ENCODE measurements at places on chromosomes 1 and 21.

DNA sequence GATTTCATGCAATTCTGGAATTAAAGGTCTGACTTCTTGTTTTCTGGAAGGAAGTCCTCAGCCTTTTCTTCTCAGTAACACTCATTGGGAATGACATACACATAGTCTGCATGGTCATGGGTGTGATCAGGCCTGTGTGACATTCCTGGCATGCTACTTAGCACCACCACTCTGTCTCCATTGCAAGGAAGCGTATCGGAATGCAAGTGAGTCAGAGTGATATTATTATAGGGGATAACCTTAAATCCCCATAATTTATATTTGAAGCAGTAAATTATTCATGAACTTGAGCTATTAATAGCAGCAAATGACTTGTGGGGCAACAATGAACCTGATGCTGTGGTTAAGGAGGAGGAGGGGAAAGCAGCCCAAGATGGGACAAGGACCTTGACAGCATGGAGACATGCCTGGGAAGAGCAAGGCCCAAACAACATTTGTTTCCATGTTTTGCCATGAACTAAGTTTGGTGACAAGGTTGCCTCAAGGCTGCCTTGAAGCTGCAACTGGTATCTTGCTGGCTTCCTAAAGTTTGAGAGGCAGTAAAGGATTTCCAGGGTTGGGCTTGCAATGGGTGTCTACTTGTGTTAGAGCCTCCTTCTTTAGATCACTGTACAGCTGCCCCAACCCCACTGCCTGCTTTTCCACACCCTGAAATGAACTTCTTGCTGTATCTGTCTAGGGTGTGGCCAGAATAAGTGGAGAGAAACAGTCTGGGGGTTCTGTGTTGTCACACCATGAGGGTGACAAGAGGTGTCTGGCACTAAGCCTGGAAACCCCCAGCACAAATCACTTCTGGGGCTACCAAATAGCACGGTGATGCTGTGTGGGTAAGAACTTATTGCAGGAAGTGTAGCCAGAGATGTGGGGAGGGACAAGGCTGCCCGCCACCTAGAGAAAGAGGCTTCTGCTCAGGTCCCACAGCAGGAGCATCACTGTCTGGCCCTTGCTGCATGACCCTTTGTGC, 4.6 kb downstream of the MAB21L3 start:
- peak; percentile 97 for DNase-seq

DNA sequence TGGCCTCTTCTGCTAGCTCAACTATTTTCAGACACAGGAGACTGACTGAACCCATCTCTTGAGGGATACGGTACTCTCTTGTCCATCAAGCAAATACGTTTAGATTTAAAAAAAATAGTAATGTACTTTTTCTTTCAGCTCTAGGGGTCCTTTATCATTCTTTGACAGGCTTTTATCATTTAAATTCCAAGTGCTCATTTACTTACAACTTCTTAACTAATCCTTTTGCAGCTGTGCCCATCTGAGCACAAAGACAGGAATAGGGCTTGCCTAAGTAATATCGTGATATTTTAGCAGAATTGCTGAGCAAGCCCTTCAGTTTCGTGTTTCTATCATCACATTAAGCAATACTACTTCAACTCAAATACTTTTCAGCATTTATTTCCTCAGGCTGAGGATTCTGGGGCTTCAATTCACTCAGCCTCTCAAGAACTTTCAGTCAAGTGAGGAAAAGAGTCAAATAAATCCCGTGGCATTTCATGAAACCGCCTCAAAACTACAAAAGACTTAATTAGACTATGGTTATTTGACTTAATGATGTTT, 317.6 kb downstream of the BACH1 start:
- DNase-seq, result no peak

DNA sequence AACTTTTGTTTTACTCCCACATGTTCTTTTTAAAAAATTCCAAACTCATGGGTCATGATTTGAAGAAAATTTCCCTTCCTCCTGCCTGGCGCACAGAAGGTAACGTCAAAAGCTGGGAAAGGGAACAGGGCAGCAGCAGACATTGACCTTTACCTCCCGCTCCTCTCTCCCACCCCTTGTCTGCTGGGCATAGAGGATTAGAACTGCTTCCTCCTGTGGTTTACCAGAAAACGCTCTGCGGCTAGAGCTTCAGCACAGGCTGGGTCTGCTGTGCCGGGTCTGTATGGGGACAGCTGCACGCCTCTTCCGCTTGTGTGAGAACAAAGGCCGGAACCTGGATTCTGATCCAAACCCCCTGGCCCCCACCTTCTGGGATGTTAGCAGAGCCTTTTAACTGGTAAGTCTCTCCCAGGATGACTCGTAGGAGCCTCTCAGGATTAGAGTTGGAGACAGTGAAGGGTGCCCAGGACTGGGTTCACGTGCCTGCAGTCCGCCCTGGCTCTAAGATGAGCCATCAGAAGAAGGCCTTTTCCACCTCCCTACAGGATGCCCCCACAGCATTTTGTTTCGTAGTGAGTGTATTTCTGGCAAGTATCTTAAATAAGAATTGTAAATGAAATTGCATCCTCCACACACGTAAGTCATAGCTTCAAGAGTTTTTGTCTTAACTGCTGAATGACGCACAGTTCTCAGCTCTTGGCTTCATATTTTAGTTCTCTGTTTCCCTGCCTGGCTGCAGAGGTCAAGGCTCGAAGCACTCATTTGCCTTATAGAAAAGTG, 5.2 kb downstream of the H6PD start:
- DNase-seq, result peak; percentile 40

DNA sequence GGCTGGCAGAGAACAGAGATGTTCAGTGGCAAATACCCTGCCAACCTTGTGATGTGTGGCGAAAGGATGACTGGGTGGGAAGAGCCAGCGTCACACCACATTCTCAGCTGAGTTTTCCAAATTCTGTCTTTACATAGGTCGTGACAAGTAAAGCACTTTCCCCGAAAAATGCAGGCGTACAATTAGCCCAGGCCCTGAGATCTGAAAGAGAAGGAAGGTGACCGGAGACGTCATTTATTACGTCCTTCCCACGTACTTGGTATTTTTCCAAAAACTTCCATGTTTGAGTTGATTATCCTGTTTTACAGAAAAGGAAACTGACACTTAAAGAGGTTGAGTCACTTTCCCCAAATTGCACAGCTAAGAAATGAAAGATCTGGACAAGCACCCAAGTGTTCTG, 413.3 kb downstream of the PRDM2 start:
- DNase-seq, result no peak

GRCh38 chr1:235018161-235018560, 110.5 kb downstream of the TOMM20 start:
- peak; percentile 99 for DNase-seq

DNA sequence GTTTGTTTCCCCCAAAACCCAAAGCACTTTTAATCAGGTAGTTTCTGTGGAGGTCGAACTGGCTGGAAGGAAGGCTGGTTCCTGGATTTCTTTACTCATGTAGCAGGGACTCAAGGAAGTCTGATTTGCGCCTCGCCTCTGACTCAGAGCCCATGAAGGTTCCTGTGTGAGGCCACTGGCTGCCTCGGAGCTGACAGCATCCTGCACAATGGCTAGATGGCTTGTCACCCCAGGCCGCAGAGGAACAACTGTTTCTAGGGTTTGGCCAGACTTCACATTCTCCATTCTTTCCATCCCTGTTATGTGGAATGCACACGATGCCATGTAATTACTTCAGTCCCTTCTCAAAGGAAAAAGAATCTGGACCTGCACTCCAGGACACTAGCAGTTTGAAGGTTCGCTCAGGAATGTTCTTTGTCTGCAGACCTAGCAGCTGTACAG, 39.1 kb upstream of the PRSS38 start:
- peak; percentile 91 for DNase-seq

GRCh38 chr1:211583011-211583992, 4.3 kb upstream of the SLC30A1 start:
- DNase-seq, result no peak

DNA sequence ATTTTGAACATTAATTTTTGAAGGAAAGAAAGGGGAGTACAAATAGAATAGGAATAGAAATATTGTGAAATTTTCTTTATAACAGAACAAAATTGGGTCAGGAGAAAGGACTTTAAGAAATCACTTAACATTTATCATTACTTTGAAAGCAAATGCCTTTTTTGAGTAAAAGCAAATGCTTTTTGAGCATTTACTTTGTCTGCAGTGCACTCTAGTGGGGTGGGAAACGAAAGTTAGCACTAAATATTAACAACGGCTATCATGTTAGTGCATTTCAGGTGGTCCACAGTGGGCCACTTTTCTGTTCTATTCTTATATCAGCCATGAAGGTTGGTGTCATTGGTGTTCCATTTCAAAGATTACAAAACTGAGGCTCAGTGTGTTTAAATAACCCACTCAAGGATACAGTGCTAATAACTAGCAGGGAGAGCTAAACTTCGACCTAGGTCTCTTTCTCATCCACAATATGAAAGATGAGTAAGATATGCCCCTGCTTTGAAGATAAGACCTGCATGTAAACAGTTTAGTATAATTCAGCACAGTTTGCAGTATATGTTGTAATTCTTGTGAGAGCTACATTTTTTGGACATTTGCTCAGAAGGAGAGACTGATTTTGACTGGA, 13.4 kb downstream of the LRRC8D start:
- DNase-seq, result no peak

- DNase-seq, result no peak
Measured at GRCh38 chr1:6191968-6192367, 7.4 kb downstream of the RPL22 start.

GRCh38 chr21:27759091-27759659, 792.3 kb upstream of the ADAMTS5 start:
- peak; percentile 31 for DNase-seq

- DNase-seq, result no peak
Measured at GRCh38 chr1:154467434-154468102, 34.5 kb upstream of the TDRD10 start.

DNA sequence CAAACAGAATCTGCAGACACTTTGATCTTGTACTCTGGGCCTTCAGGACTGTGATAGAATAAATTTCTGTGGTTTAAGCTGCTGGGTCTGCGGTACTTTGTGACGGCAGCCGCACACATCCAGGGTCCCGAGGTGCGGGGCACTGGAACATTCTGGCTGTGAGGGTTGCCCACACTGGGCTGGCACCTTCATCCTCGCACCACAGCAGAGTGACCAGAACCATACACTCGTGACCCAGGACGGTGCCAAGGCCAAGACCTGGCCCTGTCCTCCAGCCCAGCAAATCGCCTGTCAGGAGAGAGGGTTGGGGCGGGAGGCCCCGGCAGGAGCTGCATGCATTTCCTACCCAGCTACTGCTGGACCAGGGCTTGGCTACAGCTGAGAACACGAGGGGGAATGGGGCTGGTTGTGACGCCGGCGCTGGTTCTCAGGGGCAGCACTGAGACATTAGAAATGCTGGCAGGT, 2.6 kb upstream of the FTCD start:
- no peak for DNase-seq

DNA sequence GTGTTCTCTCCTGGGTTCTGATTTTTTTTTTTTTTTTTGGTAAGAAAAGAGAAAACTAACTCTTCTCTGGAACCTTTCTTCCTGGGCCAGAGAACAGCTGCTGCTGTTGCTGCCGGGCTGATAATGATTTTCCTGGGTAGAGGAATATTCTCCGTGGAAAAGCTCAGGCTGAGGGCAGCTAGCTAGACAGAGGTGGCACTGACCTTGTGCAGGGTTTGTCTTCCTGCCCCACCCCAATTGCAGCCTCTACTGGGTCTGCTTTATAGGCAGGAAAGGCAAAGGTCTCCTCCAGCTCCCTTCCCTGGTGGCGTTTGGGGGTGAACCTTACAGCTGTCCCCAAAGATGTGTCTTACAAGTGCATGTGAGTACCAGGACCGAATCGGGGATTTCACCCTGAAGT, 79.3 kb downstream of the SPSB1 start:
- no peak for DNase-seq

DNA sequence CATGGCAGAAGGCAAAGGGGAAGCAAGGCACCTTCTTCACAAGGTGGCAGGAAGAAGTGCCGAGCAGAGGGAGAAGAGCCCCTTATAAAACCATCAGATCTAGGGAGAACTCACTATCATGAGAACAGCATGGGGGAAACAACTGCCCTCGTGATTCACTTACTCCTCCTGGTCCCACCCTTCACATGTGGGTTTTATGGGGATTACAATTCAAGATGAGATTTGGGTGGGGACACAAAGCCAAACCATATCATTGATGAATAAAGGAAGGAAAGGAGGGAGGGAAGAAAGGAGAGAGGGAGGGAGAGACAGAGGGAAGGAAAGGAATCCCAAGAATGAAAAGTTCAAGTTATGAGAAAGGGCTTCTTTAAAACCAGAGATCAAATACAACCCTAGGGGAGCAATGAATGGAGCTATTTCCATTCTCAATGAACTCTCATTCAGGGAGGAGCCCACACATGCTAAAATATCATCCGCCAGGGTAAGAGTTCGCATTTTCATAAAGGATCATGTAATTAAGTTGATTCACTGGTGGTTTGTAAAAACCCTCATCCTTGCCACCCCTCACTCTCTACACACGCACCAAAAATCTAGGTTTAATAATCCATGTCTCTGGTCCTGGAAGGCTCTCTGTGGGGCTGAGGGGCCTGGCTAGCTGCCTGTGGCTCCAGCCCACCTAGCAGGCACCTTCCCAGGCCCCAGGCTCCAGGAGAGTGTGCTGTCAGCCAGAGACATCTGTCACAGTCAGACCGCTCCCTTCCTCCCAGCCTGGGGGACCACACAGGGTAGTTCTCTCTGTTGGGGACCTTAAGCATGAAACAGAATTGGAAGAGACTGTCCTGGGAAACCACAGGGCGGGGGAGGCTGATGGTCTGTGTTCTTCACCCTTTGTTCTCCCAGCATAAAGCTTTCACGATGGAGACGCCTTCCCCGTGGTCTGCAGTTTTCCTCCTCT, 94.0 kb downstream of the CCDC185 start:
- no peak for DNase-seq

GRCh38 chr1:26368006-26368405, 4.5 kb downstream of the ZNF683 start:
- DNase-seq, result no peak

- peak; percentile 95 for DNase-seq
Measured at GRCh38 chr1:178645808-178646200, 79.2 kb upstream of the RALGPS2 start.

- no peak for DNase-seq
Measured at GRCh38 chr1:96488777-96489176, 232.8 kb upstream of the PTBP2 start.

DNA sequence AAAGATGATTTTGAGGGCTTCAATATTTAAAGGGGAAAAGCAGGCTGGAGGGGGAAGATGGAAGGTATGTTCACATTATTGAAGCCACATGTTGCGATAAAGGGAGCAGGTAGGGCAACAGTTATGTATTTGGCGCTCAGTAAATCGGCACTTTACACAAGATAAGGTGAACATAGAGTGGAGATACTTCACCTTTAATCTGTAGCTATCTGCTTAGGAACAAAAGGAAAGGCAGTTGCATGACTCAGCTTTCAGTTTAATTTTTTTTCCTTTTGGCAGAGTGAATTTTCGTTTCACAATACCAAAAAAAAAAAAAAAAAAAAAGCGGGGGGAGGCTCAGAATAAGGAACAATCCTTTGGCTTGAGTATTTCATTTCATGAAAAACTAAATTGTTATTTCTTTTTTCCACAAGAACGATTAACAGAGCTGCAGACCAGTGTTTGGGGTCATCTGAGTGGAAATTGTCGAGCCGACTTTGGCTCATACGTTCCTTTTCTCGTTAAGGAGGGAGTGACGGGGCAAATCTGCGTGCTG, 1.1 kb upstream of the COQ8A start:
- DNase-seq, result peak; percentile 59
